Testis (tissue), 5 donors: ENCODE measurements at places on chromosomes 4 and X. TPM values are rescaled to one million over a fixed set of nuclear protein-coding genes. Genes with fewer than 3 reads are reported as not detected.

DNA sequence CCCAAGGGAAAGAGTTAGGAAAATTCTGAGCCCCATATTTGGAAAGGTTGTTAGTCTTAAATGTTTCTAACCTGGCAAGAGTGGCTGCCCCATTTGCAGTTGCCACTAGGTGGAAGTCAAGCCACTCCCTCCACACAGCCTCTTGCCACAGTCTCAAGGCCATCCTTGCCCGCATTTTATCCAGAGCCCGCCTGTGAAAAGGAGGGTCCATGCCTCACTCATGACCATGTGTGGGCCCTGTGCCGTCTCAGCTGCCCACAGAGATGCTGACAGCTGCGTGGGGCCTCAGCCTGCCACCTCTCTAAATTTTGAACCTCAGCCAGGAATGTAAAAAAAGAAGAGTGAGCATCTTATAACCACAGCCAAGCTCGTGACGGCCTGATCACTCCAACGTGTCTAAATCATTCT, 201.5 kb upstream of the FAM241A start:
- H3K27ac ChIP-seq = no peak overlapping the region
- no peak overlapping the region for H3K4me3 ChIP-seq
- DNase-seq = peak; percentile 19
- no peaks in the 10 kb centered on the region for H3K4me1 ChIP-seq
- H3K36me3 ChIP-seq = no peaks in the 10 kb centered on the region

Gene RNF212
- 40.3 TPM for total RNA-seq

- no peak overlapping the region for H3K27ac ChIP-seq
- no peaks in the 10 kb centered on the region for H3K36me3 ChIP-seq
- H3K27me3 ChIP-seq = no peaks in the 10 kb centered on the region
Observed at GRCh38 chr4:76729980-76730379, 168.0 kb downstream of the SOWAHB start.

DNA sequence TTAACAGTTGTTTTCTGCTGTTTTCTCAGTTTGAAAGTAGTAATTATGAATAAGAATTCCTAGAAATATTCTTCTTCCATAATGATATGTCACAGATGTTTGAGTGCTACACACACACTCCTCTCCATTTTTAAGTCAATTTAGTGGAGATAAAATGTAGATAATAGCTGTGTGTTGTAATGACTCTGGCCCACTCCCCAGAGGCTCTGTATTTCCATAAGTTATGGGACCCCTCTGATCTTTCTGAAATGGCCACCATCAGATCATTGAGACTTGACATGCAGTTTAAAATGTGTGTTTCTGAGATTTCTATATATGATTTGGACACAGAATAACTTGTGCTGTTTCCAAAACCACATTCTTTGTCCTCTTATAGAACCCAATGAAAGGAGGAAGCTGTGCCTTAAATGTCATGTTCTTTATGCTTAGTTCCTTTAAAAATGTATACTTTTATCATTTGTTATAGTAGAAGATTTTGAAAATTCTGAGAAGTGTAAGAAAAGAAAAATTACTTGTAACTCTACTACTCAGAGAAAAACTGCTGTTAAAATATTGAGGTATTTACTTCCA, 46.4 kb downstream of the GAB1 start:
- H3K27ac ChIP-seq = peak overlapping the region; percentile 78
- peaks cover 42% of the 10 kb centered on the region for H3K4me1 ChIP-seq
- no peak overlapping the region for H3K4me3 ChIP-seq
- H3K36me3 ChIP-seq = no peaks in the 10 kb centered on the region
- no peaks in the 10 kb centered on the region for H3K27me3 ChIP-seq
- DNase-seq = no peak

Gene DDX60
- total RNA-seq = 26.5 TPM

Gene GAGE1
- 14.5 TPM for total RNA-seq

DNA sequence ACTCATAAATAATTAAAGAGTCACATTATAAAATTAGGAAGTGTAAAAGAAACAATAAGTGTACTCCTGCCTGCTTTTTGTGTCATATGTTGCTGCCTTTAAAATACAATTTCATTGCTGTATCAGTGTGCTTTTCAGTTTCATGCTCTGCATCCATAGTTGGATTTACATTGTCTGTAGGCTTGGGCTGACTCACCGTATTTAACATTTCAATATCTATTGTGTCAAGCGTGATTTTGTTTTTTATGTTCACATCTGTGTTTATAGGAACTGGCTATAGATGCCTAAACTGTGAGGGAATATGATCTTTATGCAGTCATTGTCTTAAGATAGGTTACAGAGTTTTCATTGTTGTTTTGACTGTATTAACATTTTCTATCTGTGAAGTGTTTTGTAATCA, 18.1 kb downstream of the CCSER1 start:
- H3K4me1 ChIP-seq = no peaks in the 10 kb centered on the region
- H3K27ac ChIP-seq = no peak overlapping the region
- H3K36me3 ChIP-seq = no peaks in the 10 kb centered on the region
- no peaks in the 10 kb centered on the region for H3K27me3 ChIP-seq
- no peak overlapping the region for H3K4me3 ChIP-seq

Gene RTL3
- total RNA-seq = not detected

DNA sequence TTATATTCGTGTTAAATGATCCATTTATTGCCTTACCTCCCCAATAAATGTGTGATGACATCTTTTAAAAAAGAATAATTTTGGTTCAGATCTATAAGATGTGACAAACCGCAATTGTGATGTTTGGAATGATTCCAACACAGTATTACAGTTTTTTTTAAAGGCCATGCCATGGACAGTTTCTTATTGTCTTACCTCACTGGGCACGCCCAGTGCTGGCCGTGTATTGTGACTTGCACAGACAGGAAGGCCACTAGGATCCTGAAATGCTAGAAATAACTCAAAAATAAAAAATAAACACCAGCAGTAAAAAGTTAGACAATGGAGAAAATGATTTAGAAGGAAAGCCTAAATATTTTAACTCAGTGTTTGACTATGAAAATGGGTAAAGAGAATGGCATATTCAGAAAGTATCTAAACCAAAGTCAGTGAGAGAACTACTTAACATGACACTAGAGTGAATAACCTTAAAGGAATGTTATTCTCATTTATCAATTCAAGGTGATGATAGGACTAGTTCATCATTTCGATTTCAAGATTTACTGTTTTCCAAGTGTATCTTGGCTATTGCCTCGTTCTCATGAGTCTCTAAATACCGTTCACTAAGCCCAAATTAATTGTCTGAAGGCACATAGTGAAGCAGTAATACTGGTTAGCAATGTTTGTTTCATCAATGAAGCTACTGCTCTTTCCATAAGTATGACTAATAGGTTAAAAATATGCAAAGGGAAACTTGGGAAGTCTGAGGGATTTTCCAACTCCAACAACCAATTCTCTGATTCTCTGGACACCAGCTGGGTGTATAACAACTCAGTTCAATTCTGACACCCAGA, 46.1 kb upstream of the VEGFC start:
- no peak overlapping the region for H3K4me3 ChIP-seq
- no peak overlapping the region for H3K27ac ChIP-seq
- H3K4me1 ChIP-seq = no peaks in the 10 kb centered on the region
- no peak for DNase-seq

DNA sequence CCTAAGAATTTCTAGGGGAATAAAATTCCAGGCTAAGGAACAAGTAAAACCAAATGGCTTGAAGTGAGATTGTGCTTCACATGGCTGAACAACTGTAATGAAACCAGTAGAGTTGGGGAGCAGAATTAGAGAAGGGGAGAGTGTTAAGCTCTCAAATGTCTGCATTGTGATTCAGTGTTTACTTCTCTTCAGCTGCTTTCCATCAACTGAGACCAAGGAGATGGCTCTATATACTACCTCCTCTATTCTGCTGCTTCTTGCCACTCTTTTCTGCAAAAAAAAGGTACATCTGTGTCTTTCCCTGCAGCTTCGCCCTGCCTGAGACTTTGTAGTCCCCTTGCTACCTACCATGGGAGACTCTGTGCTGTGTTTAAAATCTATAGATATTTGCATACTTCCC, 73.5 kb downstream of the WDFY3 start:
- no peak overlapping the region for H3K4me3 ChIP-seq
- no peaks in the 10 kb centered on the region for H3K36me3 ChIP-seq
- H3K27ac ChIP-seq = no peak overlapping the region
- DNase-seq = no peak
- no peaks in the 10 kb centered on the region for H3K27me3 ChIP-seq

Gene BEX1
- 344 TPM for total RNA-seq

Gene ATOH1
- not detected for total RNA-seq

Gene MGAT4D
- total RNA-seq = 14.8 TPM

Gene MSANTD1
- 10.3 TPM for total RNA-seq

GRCh38 chr4:73823760-73824159, 12.7 kb upstream of the CXCL6 start:
- H3K27ac ChIP-seq = no peak overlapping the region
- no peak overlapping the region for H3K4me3 ChIP-seq
- H3K36me3 ChIP-seq = no peaks in the 10 kb centered on the region
- no peak for DNase-seq
- H3K4me1 ChIP-seq = no peaks in the 10 kb centered on the region

Gene TEC
- total RNA-seq = 9.2 TPM

Gene CCKAR
- total RNA-seq = 0.56 TPM

DNA sequence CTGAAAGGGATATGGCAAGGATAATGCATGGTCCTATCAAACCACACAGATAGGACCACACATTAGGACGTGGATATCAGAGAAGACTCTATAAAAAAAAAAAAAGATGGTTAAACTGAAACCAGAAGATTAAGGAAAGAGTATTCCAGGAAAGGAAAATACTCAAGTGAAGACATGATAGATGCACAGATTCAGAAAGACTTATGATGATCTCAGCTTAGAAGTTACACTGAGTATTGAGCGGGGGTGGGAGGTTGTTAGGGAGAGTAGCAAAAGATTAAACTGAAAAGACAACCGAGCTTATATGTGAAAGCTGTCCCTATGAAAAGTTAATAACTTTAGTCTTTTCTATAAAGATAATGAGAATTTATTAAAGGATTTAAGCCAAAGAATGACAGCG, 211.0 kb upstream of the EMCN start:
- H3K4me3 ChIP-seq = no peak overlapping the region
- no peaks in the 10 kb centered on the region for H3K36me3 ChIP-seq
- H3K27me3 ChIP-seq = no peaks in the 10 kb centered on the region
- H3K27ac ChIP-seq = no peak overlapping the region
- H3K4me1 ChIP-seq = no peaks in the 10 kb centered on the region

Gene SOX3
- total RNA-seq = 13.7 TPM

DNA sequence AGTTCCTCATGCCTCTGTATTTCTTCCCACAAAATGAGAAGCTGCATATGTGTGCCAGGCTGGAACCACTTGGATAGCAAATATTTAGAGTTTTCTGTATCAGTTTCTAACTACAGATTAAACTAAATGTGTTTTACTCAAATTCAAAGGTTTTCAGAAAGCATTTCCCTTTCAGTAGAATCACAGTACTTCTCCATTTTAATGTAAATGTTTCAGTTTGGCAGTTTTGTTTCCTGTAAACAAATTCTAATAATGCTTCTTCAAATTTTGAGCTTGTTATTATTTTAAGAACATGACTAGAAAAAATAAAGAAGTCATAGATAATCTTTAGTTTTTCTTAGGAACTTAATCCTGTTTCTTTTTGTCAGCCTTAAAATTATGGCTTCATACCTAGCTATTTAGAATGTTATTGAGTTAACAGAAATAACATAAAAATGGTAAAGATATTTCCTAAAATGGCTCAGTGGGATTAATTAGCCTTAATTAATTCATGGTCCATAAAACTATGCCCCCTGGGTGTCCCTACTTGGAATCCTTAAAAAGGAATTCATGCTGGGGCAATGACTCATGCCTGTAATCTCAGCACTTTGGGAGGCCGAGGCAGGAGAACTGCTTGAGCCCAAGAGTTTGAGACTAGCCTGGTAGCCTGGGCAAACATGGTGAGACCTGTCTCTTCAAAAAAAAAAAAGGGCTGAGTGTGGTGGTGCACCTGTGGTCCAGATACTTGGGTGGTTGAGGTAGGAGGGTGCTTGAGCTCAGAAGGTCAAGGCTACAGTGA, 83.8 kb upstream of the GPR34 start:
- no peaks in the 10 kb centered on the region for H3K4me1 ChIP-seq
- no peak for DNase-seq
- H3K27ac ChIP-seq = no peak overlapping the region
- H3K27me3 ChIP-seq = no peaks in the 10 kb centered on the region
- H3K4me3 ChIP-seq = no peak overlapping the region

DNA sequence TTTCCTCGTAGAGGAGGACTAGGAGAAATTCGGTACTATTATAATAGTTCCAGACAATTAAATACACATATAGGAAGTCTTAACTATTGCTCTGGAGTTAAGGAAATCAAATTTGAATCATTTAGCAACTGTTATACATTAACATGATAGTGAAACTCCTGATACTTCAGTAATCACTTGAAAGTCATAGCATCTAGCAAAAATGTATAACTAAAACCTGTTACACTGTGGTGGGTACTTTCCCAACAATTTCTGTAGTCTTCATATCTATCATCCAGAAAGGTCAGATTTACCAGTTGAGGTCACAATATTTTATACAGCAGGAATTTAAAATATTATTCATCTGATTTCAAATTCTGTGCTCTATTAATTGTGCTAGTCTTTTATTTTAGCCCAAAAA, 669.6 kb upstream of the PCDH10 start:
- H3K27me3 ChIP-seq = no peaks in the 10 kb centered on the region
- no peak overlapping the region for H3K4me3 ChIP-seq
- H3K27ac ChIP-seq = no peak overlapping the region
- H3K4me1 ChIP-seq = no peaks in the 10 kb centered on the region
- H3K36me3 ChIP-seq = no peaks in the 10 kb centered on the region
- DNase-seq = no peak

Gene NAAA
- total RNA-seq = 24.9 TPM

DNA sequence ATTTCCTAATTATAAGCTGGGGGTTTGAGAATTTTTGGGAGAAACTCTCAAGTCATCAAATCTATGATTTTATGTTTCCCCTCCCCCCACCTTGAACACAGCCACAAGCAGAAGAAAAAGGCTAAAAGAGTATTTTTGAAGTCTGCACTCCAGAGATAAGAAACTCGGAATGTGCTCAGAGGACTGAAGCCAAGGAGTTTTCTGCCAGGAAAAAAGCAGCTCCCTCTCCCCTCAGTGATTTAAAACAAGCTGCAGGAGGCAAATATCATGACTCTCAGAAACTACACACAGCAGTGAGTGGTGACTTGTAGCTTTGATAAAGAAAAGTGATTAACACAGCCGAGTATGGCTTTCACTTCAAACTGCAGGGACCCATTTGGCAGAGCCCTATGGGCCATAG, 800.2 kb upstream of the FTHL17 start:
- no peak overlapping the region for H3K4me3 ChIP-seq
- peak; percentile 13 for DNase-seq
- H3K27ac ChIP-seq = no peak overlapping the region
- no peaks in the 10 kb centered on the region for H3K4me1 ChIP-seq

Gene UGT2A1
- 0.12 TPM for total RNA-seq

DNA sequence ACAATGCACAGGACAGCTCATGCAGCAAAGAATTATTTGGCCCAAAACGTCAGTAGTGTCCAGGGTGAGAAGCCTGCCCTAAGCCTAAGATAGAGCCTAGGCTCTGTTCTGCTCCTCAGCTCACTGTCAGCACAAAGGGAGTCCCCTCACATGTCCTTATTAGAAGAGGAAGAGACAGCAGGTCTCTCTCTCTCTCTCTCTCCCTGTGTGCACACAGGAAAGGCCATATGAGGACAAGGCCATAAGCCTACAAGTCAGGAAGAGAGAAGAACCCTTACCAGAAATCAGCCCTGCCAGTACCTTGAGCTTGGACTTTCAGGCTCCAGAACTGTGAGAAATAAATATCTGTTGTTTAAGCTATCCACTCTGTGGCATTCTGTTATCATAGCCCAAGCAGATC, 20.4 kb downstream of the FAM184B start:
- H3K4me1 ChIP-seq = no peaks in the 10 kb centered on the region
- no peak overlapping the region for H3K4me3 ChIP-seq
- H3K36me3 ChIP-seq = no peaks in the 10 kb centered on the region
- H3K27me3 ChIP-seq = no peaks in the 10 kb centered on the region
- no peak for DNase-seq

Gene HPGDS
- total RNA-seq = 0.39 TPM

Gene TRMT10A
- total RNA-seq = 13.1 TPM
